ENCODE measurements at places on chromosomes 3 and 15. TPM values are rescaled to one million over a fixed set of nuclear protein-coding genes. Genes with fewer than 3 reads are reported as not detected.

ZNF860 gene
- not detected for total RNA-seq

C3orf85 gene
- not detected for total RNA-seq

ZPLD1 gene
- 0.16 TPM for total RNA-seq

- H3K4me3 ChIP-seq: peak overlapping the region; percentile 91
- H3K36me3 ChIP-seq: peaks cover 7% of the 10 kb centered on the region
- H3K27me3 ChIP-seq: no peaks in the 10 kb centered on the region
- peaks cover 24% of the 10 kb centered on the region for H3K4me1 ChIP-seq
- H3K27ac ChIP-seq: peak overlapping the region; percentile 98
Measured at GRCh38 chr3:32501783-32502117, 902 bp downstream of the CMTM6 start.

GRCh38 chr3:128427872-128428822, 38.5 kb downstream of the DNAJB8 start:
- H3K27ac ChIP-seq: no peak overlapping the region
- peaks cover 22% of the 10 kb centered on the region for H3K27me3 ChIP-seq
- H3K4me1 ChIP-seq: no peaks in the 10 kb centered on the region
- H3K36me3 ChIP-seq: no peaks in the 10 kb centered on the region

- no peaks in the 10 kb centered on the region for H3K4me1 ChIP-seq
- H3K27me3 ChIP-seq: no peaks in the 10 kb centered on the region
- no peak for DNase-seq
- no peak overlapping the region for H3K27ac ChIP-seq
- no peak overlapping the region for H3K4me3 ChIP-seq
Measured at GRCh38 chr15:59976480-59977271, 27.4 kb upstream of the FOXB1 start.

- no peaks in the 10 kb centered on the region for H3K4me1 ChIP-seq
- DNase-seq: no peak
- no peak overlapping the region for H3K4me3 ChIP-seq
- no peaks in the 10 kb centered on the region for H3K27me3 ChIP-seq
Measured at GRCh38 chr3:50850639-50851511, 176.1 kb downstream of the DOCK3 start.

DNA sequence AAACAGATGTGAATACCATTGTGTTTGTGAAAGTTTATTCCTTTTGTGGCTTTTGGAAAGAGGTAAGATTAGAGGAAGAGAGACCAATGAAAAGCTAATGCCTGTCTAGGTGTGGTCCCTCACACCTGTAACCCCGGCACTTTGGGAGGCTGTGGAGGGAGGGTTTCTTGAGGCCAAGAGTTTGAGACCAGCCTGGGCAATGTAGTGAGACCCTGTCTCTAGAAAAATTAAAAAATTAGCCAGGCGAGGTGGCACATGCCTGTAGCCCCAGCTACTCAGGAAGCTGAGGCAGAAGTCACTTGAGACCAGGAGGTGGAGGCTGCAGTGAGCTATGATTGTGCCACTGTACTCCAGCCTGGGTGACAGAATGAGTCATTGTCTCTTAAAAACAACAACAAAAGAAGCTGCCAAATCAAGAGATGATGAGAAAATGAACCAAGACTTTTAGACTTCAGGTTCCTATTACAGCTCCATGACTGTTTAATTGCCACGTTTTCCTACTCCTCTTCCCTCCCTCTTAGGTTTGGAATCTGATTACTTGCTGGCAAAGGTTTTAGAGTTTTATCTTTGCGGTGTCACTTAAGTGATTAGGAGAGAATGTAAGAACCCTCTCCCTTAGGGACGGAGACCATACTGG, 68.7 kb downstream of the CGNL1 start:
- DNase-seq: no peak
- H3K4me1 ChIP-seq: no peaks in the 10 kb centered on the region
- H3K36me3 ChIP-seq: no peaks in the 10 kb centered on the region
- H3K27ac ChIP-seq: no peak overlapping the region
